ENCODE measurements at places on chromosomes 4 and X. TPM values are rescaled to one million over a fixed set of nuclear protein-coding genes. Genes with fewer than 3 reads are reported as not detected.

The CT47B1 gene
- not detected for total RNA-seq

The MAGEA11 gene
- total RNA-seq, result not detected

- no peak for DNase-seq
- H3K4me3 ChIP-seq, result no peak overlapping the region
- H3K36me3 ChIP-seq, result no peaks in the 10 kb centered on the region
- H3K27ac ChIP-seq, result no peak overlapping the region
- no peaks in the 10 kb centered on the region for H3K4me1 ChIP-seq
Measured at GRCh38 chr4:169846396-169846795, 88.7 kb upstream of the HPF1 start.

DNA sequence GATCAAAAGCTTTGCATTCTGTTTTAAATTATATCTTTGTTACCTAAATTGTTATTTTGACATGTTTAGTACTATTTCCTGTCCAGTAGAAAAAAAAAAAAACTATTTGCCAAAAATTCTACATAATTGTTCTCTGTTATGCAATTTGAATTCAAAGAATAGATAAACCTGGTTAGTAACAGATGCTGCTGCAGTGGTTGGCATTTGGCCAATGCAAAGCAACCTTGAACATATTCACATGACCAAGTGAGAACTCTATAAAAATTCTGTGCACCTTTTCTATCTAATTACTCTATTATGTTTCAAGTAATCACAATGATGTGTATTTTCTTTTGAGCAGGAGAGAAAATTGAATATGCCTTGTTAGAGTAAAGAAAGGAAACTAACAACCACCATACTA is 1473.4 kb downstream of the RPA4 start:
- no peak for DNase-seq
- no peak overlapping the region for H3K27ac ChIP-seq
- H3K4me1 ChIP-seq, result no peaks in the 10 kb centered on the region
- no peak overlapping the region for H3K4me3 ChIP-seq
- no peaks in the 10 kb centered on the region for H3K36me3 ChIP-seq

Measured in activated CD8-positive, alpha-beta memory T cell treated with anti-CD3 and anti-CD28 coated beads, Interleukin-2, amount 10 ng/mL, durations not matched to agents 7 days and 5 days (primary cell).